ENCODE measurements at places on chromosomes 1 and 21.

DNA sequence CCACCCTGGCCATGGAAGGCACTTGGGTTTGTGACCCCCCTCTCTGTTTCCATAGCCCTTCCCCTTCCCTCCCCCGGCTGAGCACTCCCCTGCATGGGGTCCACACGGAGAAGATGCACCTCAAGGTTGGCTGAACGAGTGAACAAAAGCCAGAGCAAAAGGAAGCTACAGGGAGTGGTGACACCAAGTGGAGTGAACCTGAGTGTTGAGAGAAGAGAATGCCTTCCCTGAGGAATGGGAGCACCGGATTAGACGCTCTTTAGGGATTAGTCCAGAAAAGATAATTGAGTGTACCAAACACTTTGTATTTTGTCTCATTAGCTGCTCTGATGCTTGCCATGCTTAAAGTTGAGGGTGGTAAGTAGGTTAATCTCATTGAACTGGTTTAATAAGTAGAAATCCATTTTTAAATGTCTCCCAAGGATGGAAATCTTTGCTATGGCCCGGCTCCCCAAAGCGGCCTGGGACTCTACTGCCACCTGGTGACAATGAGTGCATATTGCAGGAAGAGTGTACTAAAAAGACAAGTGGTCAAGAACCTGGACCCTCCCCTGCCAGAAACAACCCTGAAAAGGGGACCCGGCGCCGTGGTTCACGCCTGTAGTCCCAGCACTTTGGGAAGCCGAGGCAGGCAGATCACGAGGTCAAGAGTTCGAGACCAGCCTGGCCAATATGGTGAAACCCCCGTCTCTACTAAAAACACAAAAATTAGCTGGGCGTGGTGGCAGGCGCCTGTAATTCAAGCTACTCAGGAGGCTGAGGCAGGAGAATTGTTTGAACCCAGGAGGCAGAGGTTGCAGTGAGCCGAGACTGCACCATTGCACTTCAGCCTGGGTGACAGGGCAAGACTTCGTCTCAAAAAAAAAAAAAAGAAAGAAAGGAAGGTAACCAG is 150.6 kb upstream of the ZC3H12A start:
- ATAC-seq = no peak

DNA sequence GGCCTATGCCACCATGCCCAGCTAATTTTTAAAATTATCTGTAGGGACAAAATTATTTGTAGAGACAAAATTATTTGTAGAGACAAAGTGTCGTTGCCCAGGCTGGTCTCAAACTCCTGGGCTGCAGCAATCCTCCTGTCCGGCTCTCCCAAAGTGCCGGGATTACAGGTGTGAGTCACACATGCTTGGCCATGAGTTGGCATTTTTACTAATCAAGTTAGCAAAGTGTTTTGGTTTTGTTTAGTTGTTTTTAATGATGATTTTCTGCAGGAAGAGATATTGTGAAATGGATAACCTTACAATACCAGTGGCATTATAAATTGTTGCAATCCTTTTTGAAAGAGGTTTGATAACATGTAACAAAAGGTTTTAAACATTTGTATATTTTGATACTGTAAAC is 65.3 kb upstream of the MAGI3 start:
- no peak for ATAC-seq

- no peak for ATAC-seq
Measured at GRCh38 chr1:21872445-21873079, 60.5 kb downstream of the LDLRAD2 start.

- ATAC-seq = no peak
Measured at GRCh38 chr1:8524627-8525157, 206.8 kb downstream of the SLC45A1 start.

GRCh38 chr1:187931776-187932175 is 1103.0 kb downstream of the PLA2G4A start:
- ATAC-seq = no peak

DNA sequence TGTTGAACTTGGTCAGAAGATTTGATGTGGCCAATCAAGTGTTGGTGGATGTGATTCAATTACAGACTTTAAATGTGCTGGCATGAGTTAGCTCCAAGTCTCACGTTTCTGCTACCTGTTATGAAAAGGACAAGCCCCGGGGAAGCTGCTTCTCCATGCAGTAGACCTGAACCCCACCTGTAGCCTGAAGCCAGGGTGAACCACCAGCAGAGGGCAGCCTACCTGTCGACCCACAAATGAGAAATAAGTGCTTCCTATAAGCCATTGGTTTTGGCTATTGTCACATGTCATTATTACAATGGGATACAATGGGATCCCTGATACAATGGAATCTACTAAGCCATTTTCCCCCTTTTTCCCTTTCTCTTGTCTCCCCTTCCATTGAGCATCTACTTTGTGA is 230.2 kb downstream of the PRDM2 start:
- ATAC-seq = no peak

- peak; percentile 98 for ATAC-seq
Measured at GRCh38 chr1:233394860-233395717, 67.6 kb downstream of the MAP3K21 start.
